NCI-H2081 treated with DMSO at 0.1 percent for 48 hours (cell line): ENCODE measurements at places on chromosomes 1 and 21.

GRCh38 chr1:31199949-31200348 is 39.7 kb downstream of the NKAIN1 start:
- no peak for DNase-seq

- DNase-seq = no peak
These were observed 659.7 kb upstream of the NEGR1 start for GRCh38 chr1:72942008-72942407.

DNA sequence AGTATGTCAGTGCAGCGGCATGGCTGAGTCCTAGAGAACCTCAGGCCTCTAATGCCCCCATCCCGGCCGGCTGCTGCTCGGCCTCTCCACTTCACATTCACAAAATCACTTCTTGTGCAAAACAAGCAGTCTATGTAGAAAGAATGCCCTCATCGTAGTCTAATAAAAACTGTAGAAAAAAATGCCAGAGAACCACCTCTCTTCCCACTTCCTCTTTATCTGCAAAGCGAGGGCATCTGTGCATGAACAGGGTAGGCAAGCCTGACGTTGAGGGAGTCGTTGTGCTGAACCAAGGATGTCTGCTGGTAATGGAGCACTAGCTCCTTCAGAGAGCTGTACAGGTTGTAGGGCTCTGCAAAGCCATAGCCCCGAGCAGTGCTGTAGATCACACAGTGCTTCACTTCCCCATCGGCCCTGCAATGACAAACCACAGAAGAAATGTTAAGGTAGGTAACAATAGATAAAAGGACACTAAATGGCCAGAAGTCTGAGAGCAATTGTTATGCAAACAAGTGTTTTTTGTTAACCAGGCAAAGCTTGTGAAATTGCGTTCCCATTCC is 88.9 kb downstream of the PIK3R3 start:
- DNase-seq = no peak

DNA sequence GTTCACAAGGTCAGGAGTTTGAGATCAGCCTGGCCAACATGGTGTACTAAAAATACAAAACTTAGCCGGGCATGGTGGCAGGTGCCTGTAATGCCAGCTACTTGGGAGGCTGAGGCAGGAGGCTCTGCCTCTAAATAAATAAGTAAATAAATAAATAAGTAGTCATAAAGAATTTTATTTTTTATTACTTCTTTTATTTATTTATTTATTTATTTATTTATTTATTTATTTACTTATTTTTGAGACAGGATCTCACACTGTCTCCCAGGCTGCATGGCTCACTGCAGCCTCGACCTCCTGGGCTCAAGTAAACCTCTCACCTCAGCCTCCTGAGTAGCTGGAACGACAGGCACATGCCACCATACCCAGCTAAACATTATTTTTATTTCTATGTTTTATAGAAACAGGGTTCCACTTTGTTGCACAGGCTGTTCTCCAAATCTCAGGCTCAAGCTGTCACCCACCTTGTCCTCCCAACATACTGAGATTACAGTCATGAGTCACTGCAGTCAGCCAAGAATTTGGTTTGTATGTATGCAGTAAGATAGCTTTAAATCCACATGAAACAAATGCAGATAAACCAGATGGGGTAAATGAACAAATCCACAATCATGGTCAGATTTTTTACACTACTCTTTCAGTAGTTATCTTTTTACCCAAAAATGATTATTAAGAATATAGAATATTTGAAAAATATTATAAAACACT is 523.3 kb upstream of the RGS18 start:
- no peak for DNase-seq

- no peak for DNase-seq
These were observed 13.6 kb upstream of the MAB21L3 start for GRCh38 chr1:116097626-116098025.

DNA sequence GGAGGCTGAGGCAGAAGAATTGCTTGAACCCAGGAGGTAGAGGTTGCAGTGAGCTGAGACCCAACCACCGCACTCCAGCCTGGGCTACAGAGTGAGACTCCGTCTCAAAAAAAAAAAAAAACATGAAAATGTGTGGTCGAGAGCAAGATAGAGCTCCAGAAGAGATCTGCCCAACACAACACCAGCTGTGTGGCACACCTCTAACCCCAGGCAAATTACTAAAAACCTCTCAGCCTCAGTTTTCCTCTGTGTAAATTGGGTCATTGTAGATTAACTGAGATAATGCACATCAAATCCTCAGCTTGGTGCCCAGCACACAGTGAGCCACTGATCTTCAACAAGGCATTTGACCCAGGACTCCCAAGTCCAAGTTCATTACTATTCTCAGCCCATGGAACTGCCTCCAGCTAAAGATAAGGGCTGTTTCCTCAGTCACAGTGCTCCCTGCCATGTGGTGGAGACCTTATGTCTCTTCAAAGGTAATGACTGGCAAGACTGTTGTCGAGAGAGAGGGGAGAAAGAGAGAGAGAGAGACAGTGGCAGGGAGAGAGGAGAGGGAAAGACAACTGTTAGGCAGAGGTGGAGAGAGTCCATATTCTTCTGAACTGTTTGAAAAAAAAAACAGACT is 58.1 kb downstream of the PTP4A2 start:
- no peak for DNase-seq
